ENCODE measurements at places on chromosomes 2 and 18. TPM values are rescaled to one million over a fixed set of nuclear protein-coding genes. Genes with fewer than 3 reads are reported as not detected.

ITGA6 gene
- 134 TPM for polyA plus RNA-seq

TEX44 gene
- not detected for polyA plus RNA-seq

OSBPL6 gene
- polyA plus RNA-seq: 15.1 TPM

CROCC2 gene
- polyA plus RNA-seq: not detected

SIX3 gene
- not detected for polyA plus RNA-seq

APOB gene
- polyA plus RNA-seq: not detected

ARMC9 gene
- polyA plus RNA-seq: 21.0 TPM

UGT1A5 gene
- not detected for polyA plus RNA-seq

SKOR2 gene
- polyA plus RNA-seq: not detected

SPC25 gene
- polyA plus RNA-seq: 9.3 TPM

ITGB6 gene
- 162 TPM for polyA plus RNA-seq

CFAP65 gene
- 0.01 TPM for polyA plus RNA-seq

BCL2 gene
- polyA plus RNA-seq: 0.37 TPM

GLI2 gene
- 0.01 TPM for polyA plus RNA-seq

INSIG2 gene
- polyA plus RNA-seq: 17.6 TPM

NDC80 gene
- polyA plus RNA-seq: 16.9 TPM

KLHL41 gene
- 0.14 TPM for polyA plus RNA-seq

GAL3ST2 gene
- polyA plus RNA-seq: not detected

SLC4A5 gene
- polyA plus RNA-seq: 0.12 TPM

Measured in mammary epithelial cell (primary cell).